ENCODE measurements at places on chromosomes 13 and 19.

- DNase-seq = no peak
Observed at GRCh38 chr19:30119180-30119908, 177.3 kb downstream of the URI1 start.

DNA sequence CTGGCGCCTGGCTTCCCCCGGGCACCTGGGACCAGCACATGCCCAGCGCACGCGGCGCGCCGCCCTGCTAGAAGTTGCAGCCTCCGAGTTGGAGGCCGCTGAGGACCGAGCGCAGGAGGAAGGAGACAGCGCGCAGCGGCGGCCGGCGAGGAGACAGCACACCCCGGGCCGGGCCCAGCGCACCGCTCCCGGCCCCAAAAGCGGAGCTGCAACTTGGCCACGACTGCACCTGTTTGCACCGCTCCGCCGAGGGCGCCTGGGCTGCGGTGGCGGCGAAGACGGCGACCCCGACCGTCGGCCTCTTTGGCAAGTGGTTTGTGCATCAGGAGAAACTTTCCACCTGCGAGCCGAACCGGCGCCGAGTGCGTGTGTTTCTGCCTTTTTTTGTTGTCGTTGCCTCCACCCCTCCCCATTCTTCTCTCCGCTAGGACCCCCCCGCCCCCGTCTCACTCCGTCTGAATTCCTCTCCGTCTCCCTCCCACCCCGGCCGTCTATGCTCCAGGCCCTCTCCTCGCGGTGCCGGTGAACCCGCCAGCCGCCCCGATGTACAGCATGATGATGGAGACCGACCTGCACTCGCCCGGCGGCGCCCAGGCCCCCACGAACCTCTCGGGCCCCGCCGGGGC is at the start of gene SOX1:
Gene SOX1, plus strand, starts transcription at position 34 of the 626 bp plus-strand sequence. Its CDS starts 510 bp downstream, at position 544.
- DNase-seq = no peak

- DNase-seq = no peak
Observed at GRCh38 chr13:99759163-99759552, 212.4 kb downstream of the ZIC5 start.

- DNase-seq = no peak
Observed at GRCh38 chr13:26348966-26349365, 95.0 kb downstream of the CDK8 start.

- DNase-seq = no peak
Observed at GRCh38 chr13:32209652-32210051, 105.5 kb downstream of the ZAR1L start.

DNA sequence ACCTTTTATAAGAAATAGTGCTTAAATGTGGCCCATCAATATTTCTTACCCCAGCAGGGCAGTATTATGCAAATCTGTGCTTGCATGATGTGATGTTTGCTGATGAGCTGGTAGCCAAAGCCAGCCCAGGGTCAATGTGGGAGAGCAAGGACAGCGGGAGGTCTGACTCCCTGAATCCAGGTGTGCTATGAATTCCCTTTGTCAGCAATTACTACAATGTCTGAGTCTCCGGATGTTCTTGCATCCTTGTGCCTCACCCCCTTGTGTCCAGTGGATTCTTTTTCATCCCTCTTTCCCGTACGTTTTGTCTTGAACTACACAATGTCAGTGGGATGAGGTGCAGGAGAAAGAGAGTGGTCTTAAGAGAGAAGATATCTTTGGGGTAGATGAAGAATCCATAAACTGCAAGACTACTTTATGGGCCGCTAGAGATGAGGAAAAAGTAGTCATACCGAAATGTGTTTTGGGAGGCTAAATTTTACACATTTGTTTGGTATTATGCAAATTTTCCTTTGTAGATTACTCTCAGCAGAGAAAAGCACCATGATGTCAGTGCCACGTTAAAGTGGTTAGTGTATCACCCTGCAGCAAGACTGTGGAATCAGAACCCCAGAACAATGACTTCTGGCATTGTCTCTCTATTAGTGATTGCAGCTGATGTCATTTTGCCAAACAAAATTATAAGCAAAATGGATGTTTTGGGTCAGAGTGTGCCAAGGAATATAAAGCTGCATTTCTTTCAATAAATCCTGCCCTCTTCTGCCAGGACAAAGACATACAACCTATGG is 53.5 kb upstream of the TSHZ3 start:
- no peak for DNase-seq

GRCh38 chr13:26864576-26864975 is 104.0 kb upstream of the GPR12 start:
- no peak for DNase-seq

- no peak for DNase-seq
Observed at GRCh38 chr13:19860884-19861655, 2.4 kb downstream of the ZMYM5 start.

- no peak for DNase-seq
Observed at GRCh38 chr19:44645407-44646048, 1.8 kb downstream of the PVR start.

GRCh38 chr19:11581740-11582139 is 4.3 kb upstream of the ACP5 start:
- DNase-seq = no peak

- no peak for DNase-seq
Observed at GRCh38 chr13:64633948-64634347, 2596.2 kb downstream of the PCDH9 start.

GRCh38 chr19:2276429-2276986 is 5.5 kb downstream of the PEAK3 start:
- DNase-seq = no peak

DNA sequence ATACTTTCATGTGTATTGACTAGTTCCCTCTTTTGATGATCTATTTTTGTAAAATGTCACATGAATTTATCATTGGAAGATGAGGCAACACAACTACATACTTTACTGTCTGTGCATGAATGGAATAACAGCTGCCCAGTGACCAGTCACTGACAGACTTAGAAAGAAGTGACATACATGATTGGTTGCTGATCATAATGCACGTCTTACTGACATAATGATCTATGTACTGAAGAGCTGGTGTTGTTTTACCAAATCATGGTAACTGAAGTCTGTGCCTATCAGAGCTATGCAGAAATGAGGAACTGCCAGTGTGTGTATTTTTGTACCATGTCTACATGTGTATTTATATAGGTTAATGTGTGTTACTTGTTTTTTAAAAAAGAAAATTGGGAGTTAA is 26.5 kb downstream of the GPR18 start:
- DNase-seq = no peak

GRCh38 chr19:33396701-33397535 is 23.4 kb downstream of the CEBPG start:
- no peak for DNase-seq

- no peak for DNase-seq
Observed at GRCh38 chr19:4709440-4710280, 14.0 kb downstream of the DPP9 start.

DNA sequence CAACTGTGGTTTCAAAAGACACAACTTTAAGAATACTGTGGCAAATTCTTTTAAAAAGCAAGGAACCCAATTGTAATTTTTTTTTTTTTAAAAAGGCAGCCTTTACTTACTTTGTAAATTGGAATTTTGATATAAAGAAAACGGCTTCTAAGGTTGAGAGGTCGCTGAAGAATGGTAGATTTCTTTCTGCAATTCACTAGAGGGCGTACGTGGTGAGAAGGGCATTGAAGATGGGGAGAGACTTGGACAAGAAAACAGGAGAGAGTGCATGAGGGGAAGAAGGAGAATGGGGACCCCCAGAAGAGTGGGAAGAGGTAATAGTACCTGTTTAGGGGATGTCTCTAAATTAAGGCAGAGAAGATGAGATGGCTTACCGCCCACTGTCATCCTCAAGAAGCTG is 33.5 kb upstream of the PABPC3 start:
- no peak for DNase-seq
